ENCODE measurements at places on chromosomes 6 and 20.

DNA sequence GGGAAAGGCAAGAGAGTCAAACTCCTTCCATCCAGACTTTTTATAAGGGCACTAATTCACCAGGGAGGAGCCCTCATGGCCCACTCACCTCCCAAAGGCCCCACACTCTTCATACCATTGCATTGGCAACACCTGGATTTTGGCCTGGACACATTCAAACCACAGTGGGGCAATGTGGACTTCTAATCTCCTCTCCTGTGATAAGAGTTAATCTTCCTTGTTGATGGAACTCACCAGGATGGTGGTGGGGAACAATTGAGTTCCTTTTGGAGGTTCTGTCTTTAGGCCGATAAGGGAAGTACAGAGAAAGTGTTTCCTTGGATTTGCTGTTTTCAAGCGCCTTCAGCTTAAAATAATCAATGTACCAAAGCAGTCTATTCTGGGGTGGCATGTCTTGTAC lies 268.7 kb downstream of the CD83 start:
- no peak for DNase-seq

DNA sequence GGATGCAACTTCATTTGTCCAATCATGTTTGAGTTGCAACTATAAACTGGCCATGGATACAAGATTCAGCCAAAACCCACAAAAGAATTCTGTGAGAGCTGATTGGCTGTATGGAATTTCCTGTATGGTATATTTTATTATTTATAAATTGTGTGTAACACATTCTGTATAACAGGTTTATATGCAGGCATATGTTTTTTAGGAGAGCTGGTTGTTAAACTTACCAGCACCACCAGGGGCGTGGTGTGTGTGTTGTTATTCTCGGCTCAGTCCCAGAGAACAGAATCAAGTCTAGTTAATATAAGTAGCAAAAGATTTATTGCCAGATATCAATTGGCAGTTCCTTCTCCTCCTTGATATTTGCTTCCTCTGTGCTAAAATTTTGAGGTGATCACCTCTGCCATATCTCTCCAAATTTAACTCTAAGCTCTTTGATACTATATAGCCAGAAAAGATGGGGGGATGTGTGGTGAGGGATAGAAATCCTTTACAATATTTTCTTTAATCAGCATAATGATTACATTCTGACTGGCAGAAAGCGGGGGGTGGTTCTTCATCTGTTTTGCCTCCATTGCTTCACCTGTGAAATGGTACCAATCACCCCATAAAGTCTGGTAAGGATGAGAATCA lies 22.9 kb downstream of the CNBD2 start:
- DNase-seq, result no peak

GRCh38 chr6:158038291-158039177 lies 56.9 kb downstream of the SYNJ2 start:
- DNase-seq, result no peak

DNA sequence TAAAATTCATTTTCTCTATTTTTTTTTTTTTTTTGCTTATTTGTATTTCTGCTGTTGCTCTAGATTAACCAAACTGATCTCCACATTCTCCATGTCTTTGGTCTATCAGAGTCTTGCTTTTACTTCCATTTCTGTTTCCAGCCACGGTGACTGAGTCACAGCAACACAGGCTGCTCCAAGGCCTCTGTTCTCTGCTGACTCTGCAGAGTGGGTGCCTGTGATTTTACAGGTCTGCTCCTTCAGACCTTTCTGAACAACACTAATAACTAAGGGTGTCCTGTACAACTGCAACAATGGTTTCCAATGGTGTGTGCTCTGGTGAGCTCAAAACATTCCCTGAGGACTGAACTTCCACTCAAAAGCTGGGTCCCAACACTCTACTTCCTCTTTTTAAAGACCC lies 102.3 kb upstream of the BMP2 start:
- no peak for DNase-seq

GRCh38 chr20:17860301-17861197 lies 108.0 kb downstream of the SNX5 start:
- no peak for DNase-seq

DNA sequence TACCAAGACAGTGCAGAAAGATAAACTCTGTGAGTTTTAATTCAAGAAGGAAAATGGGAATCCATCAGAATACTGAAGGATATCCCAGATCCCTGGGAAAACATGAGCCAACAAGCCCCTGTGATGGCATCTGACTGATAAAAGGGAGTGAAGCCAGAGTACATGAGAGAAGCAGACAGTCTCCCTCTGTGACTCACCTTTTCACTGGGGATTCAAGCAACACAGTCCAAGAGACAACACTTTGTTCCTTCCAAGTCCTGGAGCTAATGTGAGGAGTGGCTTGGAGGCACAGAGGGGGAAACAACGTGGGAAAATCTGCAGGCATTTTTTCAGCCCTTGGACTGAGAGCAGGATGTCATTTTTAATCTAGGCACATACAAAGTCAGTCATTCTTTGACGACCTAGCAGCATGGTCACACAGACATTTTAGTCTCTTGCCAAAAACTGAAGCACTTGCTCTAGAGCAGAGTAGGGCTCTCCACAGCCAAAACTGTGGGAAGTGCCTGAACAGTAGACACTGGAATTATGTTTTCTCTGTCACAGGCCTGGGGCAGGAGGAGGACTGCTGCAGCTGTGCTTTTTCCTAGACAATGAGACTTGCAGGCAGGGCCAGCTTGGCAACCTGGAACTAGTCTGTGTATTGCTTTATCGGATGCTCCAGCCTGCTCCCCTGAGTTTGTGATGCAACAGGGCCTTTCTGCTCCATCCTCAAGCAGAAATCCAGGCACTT lies 465.0 kb upstream of the GJE1 start:
- DNase-seq, result no peak

- DNase-seq, result no peak
Measured at GRCh38 chr20:2752567-2753460, 47.6 kb downstream of the CPXM1 start.

DNA sequence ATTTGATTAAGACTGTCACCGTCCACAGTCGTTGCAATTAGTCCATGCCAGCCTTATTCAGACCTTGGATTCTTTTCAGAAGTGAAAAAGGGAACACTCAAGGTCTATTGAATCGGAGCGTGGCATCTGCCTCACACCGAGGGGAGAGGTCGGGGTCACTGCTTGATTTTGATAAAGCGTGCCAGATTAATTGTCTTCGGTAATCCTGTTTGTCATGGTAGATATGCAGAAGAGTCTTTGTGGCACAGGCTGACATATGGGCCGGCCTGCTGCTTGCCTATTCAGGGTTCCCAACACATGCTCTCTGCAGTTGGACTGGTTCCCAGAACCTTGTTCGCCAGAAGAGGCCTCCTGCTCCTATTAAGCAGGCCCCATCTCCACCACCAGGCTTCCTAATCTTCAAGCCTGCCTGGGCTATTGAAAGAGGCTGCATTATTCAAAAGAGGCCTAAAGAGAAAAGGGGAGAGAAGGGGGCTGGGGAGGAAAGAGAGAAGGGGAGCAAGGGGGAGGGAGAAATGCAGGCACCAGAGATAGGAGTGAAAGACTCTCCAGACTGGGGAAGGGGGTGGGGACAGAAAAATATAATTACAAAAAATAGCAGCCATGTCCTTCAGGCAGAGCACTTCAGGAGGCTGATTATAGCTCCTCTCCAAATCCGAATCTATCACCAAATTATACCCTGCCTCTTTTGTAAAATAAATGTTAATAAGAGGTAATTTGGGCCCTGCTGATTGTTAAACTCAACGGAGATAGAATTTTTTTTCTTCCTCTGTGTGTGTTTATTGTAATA lies 611.3 kb downstream of the HDGFL1 start:
- no peak for DNase-seq

- no peak for DNase-seq
Measured at GRCh38 chr6:28683945-28684538, 158.4 kb downstream of the GPX5 start.
